ENCODE measurements at places on chromosomes 16 and 17.

DNA sequence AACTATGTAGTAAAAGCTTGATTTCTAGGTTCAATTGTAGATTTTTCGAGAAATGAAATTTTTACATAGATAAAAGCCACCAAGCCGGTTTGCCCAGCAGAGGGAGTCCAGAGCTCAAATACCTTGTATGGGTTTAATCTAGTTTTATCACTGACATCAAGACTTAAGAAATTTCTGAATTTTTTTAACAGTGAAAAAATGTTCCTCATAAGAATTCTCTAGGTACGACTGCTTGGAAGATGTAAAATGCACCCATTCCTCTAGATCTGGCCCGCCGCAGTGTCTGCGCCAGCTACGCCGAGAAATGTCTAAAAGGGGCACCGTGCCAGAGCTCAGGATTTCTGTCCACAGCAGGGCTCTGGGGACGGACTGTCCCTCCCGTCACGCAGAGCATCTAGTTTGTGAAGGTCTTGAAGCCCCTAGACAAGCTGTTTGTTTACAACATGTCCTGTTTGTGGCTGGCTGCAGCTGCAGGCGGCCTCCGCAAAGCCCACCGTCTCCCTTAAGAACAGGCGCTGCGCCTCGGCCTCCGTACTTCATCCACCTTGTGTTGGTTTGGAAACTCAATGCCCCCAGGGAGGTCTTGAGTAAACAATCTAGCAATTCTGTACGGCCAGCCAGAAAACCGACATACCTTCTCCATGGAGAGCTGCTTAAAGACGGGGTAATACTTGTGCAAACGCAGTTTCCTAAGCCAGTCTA is 24.8 kb downstream of the MAP1LC3B start:
- no peak for DNase-seq

DNA sequence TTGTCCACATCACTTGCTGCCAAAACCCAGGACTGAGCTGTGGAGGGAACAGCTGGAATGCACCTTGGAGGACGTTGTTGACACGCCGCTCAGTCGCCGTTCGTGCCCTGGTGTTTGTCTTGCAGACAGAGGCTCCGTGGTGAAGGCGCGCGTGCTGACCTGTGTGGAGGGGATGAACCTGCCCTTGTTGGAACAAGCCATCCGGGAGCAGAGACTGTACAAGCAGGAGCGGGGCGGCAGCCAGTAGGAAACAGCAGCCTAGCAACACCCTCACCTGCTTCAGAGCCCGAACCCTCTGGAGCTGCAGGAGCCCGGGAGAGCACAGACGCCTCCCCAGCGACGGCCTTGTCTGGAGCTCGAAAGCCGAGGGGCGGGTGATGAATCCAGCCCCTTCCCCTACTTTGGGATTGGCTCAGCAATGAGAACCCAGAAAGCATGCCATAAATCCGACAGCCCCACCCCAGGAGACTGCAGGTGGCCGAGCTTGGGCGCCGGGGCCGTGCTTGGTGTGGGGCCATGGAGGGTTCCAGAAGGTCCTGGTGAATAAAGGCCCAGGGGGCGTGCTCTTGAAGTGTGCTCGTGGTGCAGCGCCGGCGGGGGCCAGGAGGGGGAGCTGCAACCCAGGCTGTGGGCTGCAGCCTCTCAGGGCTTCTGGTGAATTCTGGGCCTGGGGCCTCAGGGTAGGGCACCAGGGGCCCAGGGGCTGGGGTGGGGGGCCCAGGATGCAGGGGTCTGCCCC is 470 bp upstream of the CDK3 start:
- DNase-seq = no peak

DNA sequence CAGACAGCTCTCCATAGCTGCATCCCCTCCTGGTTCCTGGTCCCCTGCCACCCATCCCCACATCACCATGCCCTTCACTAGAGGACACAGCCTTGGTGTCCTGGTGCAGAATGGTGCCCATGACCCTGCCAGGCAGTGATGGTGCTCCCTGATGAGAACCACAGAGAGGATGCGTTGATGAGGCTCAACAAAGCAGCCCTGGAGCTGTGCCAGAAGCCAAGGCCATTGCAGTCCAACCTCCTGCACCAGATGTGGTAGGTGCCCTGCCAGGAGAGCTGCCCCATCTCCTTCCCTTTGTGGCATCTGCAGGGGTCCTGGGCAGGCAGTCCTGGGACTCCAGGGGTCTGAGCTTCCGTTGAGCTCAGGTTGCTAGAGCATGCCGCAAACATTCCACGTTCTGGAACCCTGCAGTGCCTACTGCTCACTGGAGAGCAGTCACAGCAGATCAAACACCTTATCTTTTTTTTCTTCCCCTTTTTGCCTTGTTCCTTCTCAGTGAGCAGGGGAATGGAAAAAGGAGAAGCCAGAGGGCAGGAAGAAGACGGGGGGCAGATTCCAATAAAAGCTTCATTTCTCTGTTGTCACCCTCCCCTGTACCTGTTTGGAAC is 5.3 kb upstream of the EPN3 start:
- DNase-seq = no peak

- no peak for DNase-seq
These were observed 18.6 kb downstream of the FLOT2 start for GRCh38 chr17:28878981-28879380.

GRCh38 chr17:34820922-34821321 is 140.3 kb downstream of the CCT6B start:
- DNase-seq = no peak

DNA sequence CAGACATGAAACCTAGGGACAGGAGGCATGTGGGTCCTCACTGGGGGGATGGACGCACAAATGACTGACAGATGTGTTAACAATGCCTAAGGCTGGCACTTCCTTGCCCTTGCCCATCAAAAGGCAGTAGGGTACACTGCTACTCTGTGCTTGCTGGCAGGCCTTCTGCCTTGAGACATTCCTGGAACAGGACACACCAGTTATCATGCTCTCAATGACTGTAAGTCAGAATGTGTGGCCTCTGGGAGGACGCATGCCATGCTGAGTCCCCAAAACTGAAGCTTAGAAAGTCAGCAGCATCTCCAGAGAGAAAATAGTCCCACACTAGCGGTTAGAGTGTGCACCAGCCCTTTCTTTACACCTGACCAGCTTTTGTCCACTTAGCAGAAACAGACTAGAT is 16.1 kb upstream of the SREBF1 start:
- no peak for DNase-seq

DNA sequence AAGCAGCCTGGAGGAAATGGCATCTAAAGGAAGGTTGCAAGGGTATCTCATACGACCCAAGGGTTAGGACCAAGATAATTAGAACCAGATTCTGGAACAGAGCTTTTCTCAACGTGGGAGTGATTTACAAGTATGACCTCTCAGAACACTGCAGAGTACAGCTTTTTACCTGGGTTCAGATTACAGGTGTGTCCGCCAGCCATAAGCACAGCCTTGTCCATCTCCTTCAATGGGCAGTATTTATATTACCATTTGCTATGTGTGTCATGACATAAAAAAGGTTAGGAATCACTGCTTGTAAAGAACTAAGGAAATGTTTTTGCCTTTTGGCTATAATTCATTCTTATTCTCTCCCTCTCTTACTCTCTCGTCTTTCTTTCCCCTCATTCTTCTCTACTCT is 36.7 kb downstream of the MYO1D start:
- no peak for DNase-seq

DNA sequence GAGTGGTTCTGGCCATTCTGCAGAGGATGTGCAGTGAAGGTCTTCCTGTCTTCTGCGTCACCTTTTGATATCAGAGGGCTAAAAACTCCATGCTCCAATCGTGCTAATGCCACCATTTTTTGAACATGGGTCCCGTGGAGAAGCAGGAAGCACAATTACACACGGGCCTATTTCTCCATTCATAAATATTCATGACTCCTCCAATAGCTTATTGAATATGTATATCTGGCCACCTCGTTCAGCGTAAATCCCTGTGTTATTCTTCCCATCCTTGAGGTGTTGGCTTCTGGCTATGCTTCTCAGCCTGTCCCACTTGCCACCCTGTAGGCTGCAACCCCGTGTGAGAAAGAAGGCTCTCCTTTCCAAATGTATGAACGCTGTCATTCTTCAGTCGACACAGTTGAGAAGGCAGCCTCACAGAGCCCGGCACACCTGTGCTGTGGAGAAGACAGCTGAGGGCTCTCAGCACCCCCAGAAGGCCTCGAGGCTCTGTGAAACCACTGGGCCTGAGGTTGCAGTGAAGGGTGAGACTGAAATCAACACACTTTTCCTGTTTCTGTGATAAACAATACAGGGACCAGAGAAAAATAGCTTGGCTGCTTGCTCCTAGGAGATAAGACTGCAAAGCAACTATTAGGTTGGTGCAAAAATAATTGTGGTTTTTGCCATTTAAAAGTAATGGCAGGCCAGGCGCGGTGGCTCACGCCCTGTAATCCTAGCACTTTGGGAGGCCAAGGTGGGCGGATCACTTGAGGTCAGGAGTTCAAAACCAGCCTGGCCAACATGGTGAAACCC is 4.9 kb upstream of the ANKRD40CL start:
- DNase-seq = no peak

GRCh38 chr16:79112462-79112861 is 488.1 kb downstream of the MAF start:
- DNase-seq = no peak

- DNase-seq = no peak
These were observed 2.1 kb downstream of the FMNL1 start for GRCh38 chr17:45223539-45224528.

DNA sequence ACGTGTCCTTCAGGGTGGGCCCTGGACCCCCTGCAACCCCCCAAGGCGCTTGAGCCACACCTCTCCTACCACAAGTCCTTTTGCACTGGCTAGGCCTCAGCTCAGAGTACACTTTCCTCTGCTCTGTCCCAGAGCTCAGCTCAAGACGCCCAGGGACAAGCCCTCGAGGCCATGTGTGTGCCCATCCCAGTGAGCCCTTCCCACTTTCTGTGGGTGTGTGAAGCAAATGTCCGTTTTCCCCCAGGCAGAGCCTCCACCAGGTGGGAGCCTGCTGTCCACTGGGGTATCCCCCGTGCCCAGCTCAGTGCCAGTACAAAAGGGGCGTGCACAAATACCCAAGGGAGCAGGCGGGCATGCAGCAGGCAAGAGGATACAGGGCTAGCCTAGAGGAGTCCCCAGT is 18.4 kb downstream of the KIFC3 start:
- DNase-seq = no peak

- DNase-seq = no peak
These were observed 27.7 kb downstream of the CNTROB start for GRCh38 chr17:7959503-7960253.

DNA sequence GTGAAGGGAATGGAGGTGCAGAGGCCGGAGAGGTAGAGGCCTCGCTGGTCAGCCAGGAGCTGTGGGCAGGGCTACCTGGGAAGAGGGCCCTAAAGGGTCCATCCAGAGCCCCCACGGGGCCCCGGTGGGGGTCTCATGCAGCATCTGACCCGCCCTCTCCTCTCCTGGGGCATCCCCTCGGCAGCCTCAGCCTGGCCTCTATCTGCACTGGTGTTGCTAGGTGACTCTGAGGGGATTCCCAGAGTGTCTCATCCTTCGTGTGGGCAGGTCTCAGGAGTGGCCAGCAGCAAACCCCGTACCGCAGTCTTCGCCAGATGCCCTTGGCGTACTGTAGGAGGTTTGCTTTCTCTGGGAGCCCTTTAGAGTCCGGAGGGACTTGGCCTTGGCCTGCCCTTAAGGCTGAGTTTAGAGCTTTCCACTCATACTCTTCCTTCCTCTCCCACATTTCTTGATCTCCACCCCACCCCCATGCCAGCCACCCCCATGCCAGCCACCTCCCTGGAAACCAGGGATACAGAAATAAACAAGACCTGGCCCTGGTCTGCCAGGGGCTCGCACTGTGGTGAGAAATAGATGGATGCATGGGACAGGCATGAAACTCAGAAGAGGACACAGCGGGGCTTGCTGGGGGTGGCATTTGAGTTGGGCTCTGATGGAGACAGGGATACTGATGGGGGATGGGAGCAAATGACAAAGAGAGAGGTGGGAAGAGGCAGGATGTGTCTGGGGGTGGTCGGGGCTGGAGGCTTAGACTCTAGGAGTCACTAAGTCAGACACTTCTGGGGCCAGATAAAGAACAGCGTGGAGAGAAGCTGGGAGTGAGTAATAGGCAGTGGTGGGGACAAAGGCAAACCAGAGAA is 9.9 kb downstream of the SLC5A10 start:
- DNase-seq = no peak

DNA sequence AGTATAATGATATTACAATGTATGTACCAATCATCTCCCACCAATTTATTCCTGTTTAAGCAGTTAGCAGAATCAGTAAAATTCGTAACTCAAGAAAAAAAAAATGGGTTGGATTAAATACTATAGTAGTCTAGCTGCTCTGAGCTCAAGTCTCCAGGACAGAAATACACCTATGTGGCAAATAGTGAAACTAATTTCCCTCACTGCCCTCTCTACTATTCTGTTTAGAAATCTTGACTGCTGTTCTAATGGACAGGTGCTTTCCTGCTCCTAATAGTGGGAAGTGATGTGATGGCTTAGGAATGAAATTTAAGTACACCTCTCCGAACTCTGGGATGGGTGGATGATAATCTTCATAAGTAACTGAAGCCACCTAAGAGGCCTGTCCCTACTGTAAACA is 175.7 kb downstream of the KCNJ2 start:
- DNase-seq = no peak

DNA sequence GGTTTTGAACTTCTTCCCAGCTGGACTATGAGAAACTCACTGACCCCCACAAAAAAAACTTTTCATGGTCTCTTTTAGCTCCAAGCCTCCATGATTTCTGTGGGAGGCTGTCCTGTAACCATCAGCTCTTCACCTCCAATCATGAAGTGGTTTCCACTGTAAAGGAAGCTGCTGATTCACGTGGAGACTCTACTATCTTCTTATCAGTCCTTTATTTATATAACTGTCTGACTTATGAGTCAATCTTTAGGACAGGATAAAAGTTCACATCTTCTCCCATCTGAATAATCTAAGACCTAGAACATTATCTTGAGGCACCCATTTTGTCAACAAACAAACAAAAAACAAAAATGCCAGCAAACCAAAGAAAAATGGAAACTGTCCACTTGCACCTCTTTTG is 409.9 kb downstream of the SLC39A11 start:
- no peak for DNase-seq

DNA sequence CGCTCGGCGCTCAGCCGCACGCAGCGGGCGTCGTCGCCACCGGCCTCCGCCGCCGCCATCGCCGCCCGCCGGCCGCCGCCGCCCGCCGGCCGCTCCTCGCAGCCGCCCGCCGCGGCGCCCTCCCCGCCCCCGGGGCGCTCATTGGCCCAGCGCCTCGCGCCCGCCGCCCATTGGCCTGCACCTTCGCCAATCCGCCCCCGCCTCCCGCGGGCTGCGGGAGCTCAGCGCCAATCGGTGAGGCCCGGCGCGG is at the start of gene PGP:
PGP (minus strand) TSS at position 122 of the 250 bp plus-strand sequence; CDS start at position 59, 63 bp downstream.
- DNase-seq = no peak

GRCh38 chr17:11404431-11405276 is 163.6 kb downstream of the SHISA6 start:
- DNase-seq = no peak

DNA sequence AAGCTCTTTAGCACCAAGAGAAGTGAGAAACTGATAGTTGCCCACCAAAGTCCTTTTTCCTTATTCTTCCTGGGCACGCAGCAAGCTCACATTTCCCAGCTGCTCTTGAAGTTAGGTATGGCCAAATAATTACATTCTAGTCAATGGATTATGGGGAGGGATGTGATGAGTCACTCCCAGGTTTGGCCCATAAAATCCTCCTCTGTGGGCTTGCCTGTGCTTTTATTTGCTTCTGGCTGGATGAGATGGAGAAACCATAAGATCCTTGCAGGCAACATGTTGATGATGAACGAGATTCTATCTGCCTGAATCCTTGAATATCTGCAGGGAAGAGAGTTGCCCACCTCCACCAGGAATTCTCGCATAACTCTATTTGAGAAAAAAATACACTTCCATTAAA is 568.3 kb upstream of the SALL1 start:
- DNase-seq = no peak

- DNase-seq = no peak
These were observed 298.1 kb upstream of the IRX5 start for GRCh38 chr16:54632322-54633220.
